ENCODE measurements at places on chromosomes 4 and X.

GRCh38 chrX:21645886-21646285 lies 12.2 kb downstream of the KLHL34 start:
- no peak for DNase-seq

GRCh38 chr4:171279131-171279530 lies 534.1 kb upstream of the GALNTL6 start:
- DNase-seq, result no peak

GRCh38 chr4:169346840-169347239 lies 76.1 kb upstream of the SH3RF1 start:
- DNase-seq, result no peak

DNA sequence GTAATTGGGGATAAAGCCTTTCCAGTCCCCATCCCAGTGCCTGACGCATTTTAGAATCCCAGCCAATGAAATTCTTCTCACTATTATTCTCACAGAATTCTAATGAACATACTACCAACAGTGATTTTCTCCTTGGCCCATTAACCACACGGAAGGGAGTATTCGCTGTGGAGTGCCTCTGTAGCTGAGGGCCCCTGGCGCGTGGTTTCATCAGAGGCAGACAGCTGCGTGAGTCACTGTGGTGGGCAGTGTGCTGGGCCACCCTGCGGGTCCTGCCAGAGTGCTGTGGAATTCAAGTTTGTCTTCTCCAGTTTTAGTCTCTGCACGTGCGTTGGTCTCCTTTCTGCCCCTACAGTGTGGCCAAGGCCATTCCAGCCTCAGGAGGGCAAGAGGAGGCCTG lies 335.4 kb upstream of the FAT1 start:
- no peak for DNase-seq

- DNase-seq, result no peak
These were observed 174.2 kb upstream of the JADE1 start for GRCh38 chr4:128635141-128635954.

GRCh38 chr4:24978291-24979075 lies 52.3 kb downstream of the LGI2 start:
- DNase-seq, result no peak

DNA sequence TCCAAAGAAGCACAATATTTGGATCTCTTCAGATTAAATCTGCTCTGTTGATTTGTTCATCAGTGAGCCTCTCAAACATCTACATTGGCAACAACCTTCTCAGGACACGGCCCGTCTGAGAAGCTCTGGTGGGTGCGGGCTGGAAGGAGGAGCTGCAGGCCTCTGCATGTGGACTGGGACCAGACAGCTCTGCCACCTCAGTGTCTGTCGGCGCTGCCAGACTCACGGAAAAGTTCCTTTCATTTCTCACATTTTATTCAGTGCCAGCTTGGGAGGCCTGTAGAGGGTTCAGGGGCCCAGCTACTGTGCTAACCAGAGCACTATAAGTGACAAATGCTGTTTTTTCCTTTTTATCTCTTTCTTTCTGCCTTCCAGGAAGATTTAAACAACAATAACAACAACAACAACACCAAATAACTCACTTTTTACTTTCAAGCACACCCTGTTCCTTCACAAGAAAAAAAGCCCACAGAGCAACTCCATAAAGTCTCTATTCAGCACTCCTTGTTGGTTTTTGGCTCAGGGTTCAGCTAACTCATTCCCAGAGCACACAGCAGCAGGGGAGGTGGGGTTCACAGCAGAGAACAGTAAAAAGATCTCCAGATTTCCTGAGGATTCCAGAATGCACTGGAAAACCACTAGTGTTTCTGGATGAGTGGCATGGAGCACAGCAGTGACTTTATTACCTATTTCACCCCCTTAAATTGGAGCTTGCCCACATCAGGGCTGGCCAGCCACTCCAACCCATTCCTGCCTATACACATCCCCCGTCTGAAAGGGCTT lies 23.2 kb upstream of the HOPX start:
- DNase-seq, result no peak

DNA sequence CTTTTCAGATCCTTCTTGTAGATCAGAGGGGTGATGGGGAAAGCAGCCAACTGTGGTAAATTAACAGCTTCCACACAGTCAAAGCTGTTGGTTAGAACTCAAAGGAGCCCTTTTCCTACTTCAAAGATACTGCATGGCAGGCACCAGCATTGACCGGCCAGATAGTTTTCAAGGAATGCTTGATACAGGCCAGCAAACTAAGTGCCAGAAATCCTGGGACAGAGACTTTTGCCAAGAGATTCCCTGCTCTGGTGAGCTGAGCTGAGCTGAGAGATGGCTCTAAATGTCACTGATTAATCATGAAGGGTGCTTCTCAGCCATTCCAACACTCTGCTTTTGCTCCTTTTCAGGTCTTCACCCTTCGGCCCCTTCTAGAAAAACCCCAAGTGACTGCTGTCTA lies 131.6 kb upstream of the MED14 start:
- no peak for DNase-seq

GRCh38 chrX:148811236-148811635 lies 310.8 kb downstream of the AFF2 start:
- DNase-seq, result no peak

GRCh38 chr4:48681856-48682255 lies 98.2 kb downstream of the FRYL start:
- no peak for DNase-seq

Measured in NCI-H526 treated with DMSO at 0.1 percent for 48 hours (cell line).